ENCODE measurements at places on chromosomes 2 and 18. TPM values are rescaled to one million over a fixed set of nuclear protein-coding genes. Genes with fewer than 3 reads are reported as not detected.

AMER3 gene
- 0.01 TPM for polyA plus RNA-seq

BBS5 gene
- polyA plus RNA-seq = 11.4 TPM

RNU2-63P gene
- polyA plus RNA-seq = not detected

DNA sequence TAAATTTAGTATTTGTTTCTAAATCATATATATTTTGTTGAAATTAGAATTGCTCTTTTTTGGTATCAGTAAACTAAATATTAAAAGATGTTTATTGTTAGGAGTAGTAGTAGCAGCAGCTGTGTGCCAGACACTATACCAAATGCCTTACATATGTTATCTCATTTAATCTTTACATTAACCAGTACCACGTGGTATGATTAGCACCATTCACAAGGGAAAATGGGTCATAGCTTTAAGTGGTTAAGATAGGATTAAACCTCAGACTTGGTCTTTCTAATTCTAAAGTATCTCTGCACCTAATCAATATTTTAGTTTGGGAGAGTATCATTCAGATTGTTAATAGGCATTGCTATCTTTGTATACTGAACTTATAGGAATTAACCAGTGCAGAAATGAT is 29.0 kb downstream of the PSMD14 start:
- DNase-seq = no peak

DNA sequence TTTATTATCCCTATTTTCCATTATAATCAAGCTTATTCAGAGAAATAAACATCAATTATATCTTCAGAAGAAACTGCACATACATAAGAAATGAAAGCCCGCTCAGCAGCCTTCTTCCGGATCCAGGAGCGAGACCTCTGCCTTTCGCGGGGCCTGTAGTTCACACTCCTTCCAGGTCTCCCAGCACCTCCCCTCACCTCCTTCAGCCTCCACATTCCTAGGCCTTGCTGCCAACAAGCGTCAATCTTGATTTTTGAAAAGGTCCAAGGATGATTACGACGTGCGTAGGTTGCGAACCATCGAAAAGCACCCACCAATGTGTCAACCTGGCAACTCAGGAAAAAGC is 355 bp upstream of the KIDINS220 start:
- DNase-seq = no peak

DNA sequence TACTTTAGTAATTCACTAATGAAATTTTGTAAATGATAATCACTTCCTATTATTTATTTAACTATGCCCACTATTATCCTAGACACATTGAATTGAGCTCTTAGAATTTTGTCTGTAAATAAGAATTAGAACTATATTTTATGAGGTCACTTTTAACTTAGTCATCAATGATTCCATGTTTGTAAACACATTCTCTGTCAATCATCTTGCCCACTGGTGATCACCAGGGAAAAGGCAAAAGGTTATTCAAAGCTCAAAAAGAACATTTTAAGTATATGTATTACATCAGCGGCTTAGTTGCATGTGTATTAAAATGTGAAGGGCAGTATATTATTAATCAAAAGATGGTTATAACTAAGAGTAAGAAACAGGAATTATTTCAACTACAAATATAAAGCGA is 25.2 kb downstream of the SCN9A start:
- DNase-seq = no peak

- DNase-seq = no peak
Measured at GRCh38 chr2:176099159-176099727, 352 bp upstream of the HOXD12 start.

GRCh38 chr18:32804134-32804888 is 31.5 kb upstream of the KLHL14 start:
- no peak for DNase-seq

DNA sequence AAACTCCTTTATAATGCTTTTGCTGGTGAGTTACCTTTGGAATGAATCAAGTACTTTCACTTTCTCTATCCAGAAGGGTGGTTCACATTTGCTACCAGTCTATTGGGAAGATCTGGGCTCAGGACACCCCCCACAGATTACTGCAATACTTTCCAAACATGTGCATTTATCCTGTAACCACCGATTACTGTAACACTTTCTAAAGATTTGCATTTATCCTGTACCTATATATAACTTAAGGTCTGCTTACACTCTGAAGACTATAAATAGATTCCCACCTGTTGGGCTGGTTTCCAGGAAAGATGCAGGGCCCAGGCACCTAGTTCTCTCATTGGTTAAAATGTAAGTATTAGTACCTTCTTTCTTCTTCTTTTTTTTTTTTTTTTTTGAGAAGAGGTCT is 113.0 kb upstream of the NEDD4L start:
- DNase-seq = no peak

GRCh38 chr2:62467475-62468321 is 38.3 kb downstream of the TMEM17 start:
- no peak for DNase-seq

- no peak for DNase-seq
Measured at GRCh38 chr18:59959073-59959472, 59.3 kb downstream of the PMAIP1 start.

- DNase-seq = no peak
Measured at GRCh38 chr18:7532942-7533341, 34.2 kb upstream of the PTPRM start.
